ENCODE measurements at places on chromosomes 1 and 21.

DNA sequence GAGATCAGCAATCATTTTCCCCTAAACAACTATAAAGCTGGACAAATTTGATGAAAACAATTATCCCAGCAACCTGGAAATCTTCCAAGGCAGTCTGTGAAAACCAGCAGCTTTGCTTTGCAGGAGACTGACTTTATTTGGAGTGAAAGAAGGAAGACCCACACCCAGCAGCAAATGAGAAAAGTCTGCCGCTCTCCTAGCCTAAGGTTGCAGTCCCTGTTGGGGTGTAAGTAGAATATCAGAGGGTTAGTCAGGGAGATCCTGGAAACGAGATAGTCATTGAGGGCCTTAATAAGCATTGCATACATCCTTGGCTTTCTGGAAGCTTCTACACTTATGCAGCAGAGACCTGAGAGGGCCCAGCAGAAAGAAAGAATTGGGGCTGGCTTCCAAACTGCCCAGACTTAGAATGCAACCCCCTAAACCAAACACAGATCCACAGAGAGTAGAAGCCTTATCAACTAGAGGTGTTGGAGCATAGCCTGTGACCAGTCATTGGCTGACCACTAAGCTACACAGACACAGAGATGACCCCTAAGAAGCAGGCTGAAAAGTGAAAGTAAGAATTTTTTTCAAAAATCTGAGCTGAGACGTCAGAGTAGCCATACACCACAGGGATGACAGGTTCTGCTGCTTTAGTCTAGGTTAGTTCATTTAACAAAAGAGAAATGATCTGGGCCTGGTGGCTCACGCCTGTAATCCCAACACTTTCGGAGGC is 98.3 kb downstream of the LYPLAL1 start:
- peak; percentile 52 for DNase-seq

DNA sequence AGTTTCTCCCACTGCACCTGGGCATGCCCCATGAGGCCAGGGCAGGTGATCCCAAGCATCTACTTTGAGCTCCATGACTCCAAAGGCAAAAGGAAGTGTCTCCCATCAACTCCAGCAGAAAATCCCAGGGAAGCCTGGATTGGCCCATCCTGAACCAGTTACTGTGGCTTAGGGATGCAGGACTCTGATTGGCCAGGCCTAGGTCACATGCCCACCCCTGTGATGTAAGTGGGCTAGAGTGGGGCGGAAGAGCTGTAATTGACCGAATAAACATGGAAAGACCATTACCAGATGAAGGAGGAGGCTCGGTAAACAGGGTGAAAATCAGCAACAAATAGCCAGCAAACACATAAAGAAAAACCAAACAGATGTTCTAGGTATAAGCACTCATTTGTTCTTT is 45.2 kb downstream of the MATN1 start:
- no peak for DNase-seq

- peak; percentile 88 for DNase-seq
Measured at GRCh38 chr1:24635195-24635843, 7.8 kb upstream of the SRRM1 start.

GRCh38 chr1:175689396-175689795 is 54.0 kb downstream of the TNR start:
- peak; percentile 51 for DNase-seq

GRCh38 chr1:36204347-36204909 is 19.8 kb upstream of the THRAP3 start:
- peak; percentile 55 for DNase-seq

DNA sequence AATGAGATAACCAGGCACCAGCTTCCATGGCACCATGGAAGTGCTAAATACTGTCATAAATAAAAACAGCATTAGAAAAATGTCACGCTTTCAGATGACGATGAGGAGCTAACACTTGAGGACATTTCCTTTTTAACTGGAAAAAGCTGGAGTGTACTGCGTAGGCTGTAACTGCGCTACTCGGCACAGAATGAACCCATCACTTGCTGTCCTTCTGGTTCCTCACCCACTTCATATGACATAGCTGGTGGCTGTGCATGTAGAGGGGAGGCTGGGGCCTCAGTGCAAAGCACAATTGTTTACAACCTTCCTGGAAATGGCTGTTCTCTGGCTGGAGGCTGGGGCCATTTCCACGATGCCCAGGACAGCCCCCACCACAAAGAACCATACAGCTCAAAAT is 55.7 kb downstream of the NTPCR start:
- no peak for DNase-seq

DNA sequence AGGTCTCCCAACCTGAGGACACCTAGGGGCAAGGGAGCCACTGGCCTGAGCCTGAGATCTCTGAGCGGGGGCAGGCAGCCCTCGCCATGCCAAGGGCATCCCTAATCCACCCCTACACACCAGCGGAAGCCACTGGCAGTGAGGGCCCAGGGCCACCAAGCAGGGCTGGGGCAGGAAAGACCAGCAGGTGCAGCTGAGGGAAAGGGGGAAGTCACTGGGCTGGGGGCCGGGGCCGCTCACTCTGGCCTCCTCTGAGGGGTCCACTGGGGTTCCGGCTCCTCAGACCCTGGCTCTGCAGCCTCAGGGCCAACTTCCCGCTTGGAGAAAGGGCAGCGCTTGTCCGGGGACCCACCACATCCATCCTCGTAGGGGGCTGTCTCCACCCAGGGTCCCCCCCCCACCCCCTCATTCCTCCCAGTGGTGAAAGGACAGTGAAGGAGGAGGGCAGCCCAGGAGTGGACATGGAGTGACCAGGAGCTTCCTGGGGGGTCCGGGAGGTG is 42.5 kb upstream of the ACTRT2 start:
- DNase-seq = no peak

GRCh38 chr1:161044908-161045735 is 655 bp downstream of the USF1 start:
- peak; percentile 74 for DNase-seq

- peak; percentile 53 for DNase-seq
Measured at GRCh38 chr1:178581351-178582303, 68.7 kb downstream of the TEX35 start.

- DNase-seq = no peak
Measured at GRCh38 chr1:180286417-180286816, 56.4 kb downstream of the LHX4 start.

- DNase-seq = no peak
Measured at GRCh38 chr1:1218524-1219200, 4.7 kb upstream of the TNFRSF4 start.

DNA sequence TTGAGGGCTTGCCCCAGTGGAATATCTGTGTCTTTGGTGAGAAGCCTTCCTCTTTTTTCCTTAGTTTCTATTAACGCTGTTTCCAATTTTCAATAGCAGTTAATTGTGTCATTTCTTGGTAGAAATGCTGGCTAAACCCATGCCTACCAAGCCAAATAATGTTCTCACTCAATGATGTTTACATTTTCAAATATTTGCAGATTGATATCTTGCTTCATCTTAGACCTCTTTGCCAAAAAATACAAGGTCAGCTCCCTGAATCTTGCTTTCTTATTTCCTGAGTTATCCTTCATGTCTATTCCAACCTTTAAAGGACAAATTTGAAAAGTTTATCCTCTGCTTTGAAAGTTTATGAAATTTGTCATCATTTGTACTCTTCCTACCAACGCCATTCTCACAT is 5.1 kb downstream of the KCNJ15 start:
- no peak for DNase-seq

GRCh38 chr1:154749078-154749760 is 120.9 kb downstream of the KCNN3 start:
- DNase-seq = no peak

DNA sequence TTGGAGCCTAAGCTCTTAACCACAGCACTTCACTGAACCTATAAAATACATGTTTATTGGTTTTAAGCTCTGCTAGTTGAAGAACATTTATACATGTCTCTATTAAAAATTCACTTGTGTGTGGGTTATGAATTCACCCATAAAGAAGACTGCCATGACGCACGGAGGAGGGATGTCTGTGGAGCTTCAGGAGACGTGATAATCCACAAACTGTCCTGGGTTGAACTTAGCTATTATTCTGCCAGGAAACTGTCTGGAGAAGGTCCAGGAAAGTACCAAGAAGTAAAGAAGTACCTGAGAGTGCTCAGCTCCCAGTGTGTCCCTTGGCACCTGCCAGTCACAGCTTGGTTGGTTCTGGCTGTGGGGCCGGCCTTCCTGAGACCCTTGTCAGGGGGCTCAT is 56.3 kb downstream of the DDR2 start:
- no peak for DNase-seq

DNA sequence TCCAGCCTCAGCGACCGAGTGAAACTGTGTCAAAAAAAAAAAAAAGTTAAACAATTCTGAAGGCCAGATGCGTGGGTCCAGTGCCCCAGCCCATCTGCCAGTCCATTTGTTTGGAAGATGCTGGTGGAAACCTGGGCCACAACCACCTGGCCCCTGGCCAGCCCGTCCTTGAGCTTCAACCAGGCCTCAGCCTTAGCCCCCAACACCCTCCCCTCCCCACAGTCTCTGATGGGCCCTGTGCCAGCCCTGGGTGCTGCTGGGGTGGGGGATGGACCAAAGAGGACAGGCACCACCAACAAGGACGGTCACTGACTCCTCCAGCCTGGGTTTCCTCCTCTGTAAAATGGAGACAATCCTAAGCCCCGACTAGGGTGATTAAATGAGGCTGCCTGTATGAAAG is 19.6 kb upstream of the PLEKHG5 start:
- no peak for DNase-seq

Measured in brain (organoid and tissue), 16 donors.